ENCODE measurements at places on chromosomes 7 and 10.

GRCh38 chr7:77270094-77270480 lies 70.5 kb upstream of the FGL2 start:
- DNase-seq, result no peak

DNA sequence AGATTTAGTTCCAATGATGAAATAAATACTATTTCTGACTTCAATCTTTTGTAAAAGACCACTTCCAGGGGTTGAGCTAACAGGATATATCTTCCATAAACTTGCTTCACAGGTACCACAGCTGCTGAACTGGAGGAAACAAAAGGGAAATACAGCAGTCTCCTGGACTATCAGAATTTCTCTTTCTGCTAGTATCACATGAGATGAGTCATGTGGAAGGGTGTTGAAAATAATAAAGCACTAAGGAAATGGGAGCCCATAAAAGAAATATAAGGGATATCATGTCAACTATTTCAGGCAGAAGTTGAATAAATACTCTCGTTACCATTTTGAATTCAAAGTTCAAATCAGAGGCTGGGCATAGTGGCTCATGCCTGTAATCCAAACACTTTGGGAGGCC lies 250.3 kb upstream of the NFE2L3 start:
- no peak for DNase-seq

GRCh38 chr10:5443429-5443828 lies 31.1 kb downstream of the NET1 start:
- DNase-seq, result no peak

GRCh38 chr7:157437519-157438061 lies 100.8 kb downstream of the DNAJB6 start:
- no peak for DNase-seq

DNA sequence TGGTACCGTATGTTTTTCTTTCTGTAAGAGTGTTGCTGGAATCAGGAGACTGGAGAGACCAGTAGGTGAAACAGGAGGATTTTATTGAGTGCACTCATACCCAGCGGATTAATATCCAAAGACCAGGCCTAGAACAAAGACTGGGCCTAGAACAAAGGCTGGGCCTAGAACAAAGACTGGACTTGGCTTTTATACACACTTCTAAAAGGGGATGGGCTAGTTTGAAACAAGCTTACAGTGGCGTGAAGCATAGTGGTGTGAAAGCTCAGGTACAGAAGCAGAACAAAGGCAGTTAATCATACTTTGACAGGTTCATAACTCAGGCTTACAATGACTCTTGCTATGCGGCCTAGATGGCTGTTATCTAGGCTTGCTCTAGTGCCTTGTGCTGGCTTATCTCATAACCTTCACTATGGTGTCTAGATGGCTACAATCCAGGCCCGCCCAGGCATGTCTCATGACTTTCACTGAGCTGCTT lies 67.7 kb downstream of the TRIM24 start:
- DNase-seq, result peak; percentile 12

GRCh38 chr10:73183667-73184281 lies 15.9 kb downstream of the FAM149B1 start:
- DNase-seq, result no peak

- peak; percentile 57 for DNase-seq
Measured at GRCh38 chr7:131071786-131072504, 255.7 kb upstream of the MKLN1 start.

- DNase-seq, result no peak
Measured at GRCh38 chr7:30285067-30285535, 704 bp downstream of the ZNRF2 start.

- DNase-seq, result no peak
Measured at GRCh38 chr7:152330827-152331226, 105.0 kb downstream of the KMT2C start.

DNA sequence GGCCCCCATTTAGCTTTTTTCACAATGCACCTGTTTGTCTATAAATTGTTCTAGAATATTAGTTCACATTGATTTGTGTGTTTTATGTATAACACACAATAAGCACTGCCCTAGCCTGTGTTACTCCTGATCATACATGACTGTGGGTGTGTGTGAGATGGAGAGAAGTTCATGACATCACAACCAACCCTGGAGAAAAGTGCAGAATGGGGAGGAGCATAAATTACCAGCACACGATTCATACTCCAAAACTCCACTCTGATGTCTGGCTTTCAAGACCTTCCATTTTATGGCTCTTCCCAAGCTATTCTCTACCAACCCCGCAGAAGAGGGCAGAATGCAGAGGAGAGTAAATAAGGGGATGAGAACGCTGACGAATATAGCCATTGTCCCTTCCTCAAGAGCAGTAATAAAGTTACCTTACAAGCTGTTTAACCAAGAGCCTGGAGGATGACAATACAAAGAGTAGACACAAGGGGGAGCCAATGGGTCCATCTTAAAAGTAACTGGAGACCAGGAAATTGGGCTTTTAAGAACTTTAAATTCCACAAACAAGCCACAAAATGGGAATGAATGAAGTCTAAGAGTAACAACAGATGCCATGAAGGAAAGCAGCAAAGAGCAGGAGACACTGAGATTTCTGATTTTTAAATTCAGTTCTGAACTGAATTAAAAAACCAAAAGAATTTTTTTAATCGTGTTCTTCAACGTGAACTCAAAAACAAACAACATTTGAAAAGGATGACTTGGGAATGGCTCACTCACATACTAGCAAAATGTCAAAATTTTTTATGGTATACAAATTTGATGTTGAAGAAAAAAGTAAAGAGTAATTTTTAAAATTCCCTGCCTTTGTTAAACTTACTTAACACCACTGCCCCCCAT lies 159.6 kb downstream of the PARD3 start:
- peak; percentile 78 for DNase-seq

DNA sequence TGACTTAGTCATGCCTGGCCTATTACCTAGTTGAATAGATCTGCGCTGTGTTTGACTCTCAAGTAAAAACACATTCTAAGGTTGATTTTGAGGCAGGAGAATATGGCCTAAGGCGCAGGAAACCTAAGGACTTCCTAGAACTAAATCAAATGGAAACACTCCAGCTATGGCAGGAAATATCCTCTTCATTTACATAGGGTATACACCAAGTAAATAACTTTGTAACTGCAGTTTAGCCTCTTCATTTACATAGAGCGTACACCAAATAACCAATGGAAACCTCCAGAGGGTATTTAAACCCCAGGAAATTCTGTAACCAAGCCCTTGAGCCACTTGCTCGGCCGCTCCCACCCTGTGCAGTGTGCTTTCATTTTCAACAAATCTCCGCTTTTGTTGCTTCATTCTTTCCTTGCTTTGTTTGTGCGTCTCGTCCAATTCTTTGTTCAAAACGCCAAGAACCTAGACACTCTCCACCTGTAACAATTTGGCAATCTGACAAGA lies 35.6 kb upstream of the XRCC2 start:
- DNase-seq, result no peak

GRCh38 chr10:15141136-15142054 lies 27.1 kb downstream of the NMT2 start:
- DNase-seq, result no peak

DNA sequence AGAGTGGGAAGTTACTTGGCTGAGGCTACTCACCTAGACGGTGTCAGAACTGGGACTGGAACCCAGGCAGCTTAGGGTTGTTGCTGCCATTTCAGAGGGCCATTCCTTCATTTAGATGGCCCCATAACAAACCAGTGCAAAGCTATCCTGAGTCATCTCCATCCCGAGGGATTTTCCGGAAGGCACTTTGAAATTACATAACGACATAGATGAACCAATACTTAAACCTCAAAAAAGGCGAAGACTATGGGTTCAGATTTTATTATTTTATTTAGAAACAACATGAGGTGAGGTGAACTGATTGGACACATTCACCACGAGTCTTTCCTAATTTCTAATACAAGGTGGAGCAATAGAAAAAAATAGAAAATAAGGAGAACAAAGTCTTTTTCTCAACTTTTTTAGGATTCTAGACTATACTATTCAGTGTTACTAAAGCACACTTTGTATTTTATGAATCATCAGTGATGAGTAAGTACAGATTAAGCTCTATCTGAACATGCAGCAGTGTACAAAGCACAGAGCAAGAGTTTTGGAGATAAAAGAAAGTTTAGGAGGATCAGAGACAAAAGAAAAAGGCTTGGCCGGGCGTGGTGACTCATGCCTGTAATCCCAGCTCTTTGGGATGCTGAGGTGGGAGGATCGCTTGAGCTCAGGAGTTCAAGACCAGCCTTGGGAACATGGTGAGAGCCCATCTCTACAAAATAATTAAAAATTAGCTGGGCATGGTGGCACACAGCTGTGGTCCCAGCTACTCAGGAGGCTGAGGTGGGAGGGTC lies 79.5 kb upstream of the SVIL start:
- DNase-seq, result peak; percentile 93

DNA sequence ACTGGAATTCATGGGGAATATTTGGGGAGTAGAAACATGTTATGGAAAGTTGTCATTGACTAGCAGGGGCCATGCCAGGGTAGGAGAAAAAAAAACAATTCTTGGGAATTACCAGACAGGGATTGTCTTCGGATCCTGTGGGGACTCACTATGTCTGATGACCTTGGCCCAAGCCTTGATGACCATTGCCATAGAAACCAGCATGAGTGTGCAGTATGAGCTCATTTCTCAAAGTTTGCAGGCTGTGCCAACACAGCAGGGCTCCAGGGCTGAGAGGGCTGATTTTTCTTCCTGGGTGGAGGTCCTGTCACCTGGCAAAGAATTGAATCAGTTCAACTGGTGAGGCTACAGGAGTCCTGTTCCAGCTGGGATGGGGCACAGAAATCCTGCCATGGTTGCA lies 198.3 kb downstream of the ADRA2A start:
- DNase-seq, result no peak

Data from mesenchymal stem cell (in vitro differentiated cells and primary cell).